ENCODE measurements at places on chromosomes 1 and 21.
A peak's percentile ranks its signal among the peaks of the same experiment; 100 is the strongest.

DNA sequence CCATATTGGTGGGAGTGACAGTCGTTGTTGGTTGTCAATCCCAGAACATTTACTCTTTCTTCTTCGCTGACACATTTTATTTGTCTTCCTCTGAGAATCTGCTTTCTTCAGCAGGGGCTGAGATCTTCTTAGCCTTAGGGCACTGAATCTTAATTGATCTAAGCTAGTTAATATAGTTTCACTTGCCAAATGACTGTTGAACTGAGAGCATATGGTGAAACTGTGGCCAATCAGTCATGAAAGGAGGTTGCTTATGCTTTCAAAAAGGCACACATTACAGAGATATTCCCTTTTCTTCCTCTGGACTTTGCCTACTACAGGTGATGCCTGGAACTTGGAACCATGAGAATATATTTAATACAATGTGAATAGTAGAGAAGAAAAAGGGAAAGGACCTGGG lies 60.0 kb upstream of the KIAA0040 start:
- no peak for DNase-seq

GRCh38 chr1:162663589-162664106 lies 31.4 kb downstream of the DDR2 start:
- DNase-seq: no peak

GRCh38 chr21:43575473-43575844 lies 83.8 kb downstream of the HSF2BP start:
- no peak for DNase-seq

DNA sequence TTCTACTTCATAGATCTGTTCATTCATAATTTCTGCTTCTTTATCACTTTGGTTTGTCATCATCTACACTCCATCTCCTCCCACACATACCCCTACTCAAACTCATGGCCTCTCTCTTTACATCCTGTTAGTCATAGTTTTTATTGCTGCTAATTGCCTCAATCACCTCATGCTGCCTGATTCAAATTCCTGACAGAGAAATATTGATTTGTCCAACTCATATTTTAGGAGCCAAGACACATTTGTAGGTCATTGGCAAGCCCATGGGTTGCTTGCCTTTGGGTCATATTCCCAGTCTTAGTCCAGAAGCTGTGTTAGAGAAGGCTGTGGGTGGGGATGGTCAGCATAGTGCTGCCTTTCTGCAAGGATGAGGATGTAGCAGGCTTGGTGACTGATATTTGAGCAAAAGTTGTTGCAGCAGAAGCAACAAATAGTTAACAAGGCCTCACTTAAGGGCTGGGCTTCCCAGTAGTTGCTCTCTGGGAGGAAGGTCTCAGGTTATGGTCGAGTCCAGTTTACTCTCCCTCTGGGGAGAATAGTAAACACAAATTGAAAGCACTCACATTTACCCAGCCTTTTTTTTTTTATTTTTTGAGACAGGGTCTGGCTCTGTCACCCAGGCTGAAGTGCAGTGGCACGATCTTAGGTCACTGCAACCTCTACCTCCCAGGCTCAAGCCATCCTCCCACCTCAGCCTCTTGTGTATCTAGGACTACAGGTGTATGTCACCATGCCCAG lies 22.4 kb upstream of the EPS15 start:
- peak; percentile 84 for DNase-seq

GRCh38 chr1:45879885-45880598 lies 76.6 kb downstream of the MAST2 start:
- no peak for DNase-seq

DNA sequence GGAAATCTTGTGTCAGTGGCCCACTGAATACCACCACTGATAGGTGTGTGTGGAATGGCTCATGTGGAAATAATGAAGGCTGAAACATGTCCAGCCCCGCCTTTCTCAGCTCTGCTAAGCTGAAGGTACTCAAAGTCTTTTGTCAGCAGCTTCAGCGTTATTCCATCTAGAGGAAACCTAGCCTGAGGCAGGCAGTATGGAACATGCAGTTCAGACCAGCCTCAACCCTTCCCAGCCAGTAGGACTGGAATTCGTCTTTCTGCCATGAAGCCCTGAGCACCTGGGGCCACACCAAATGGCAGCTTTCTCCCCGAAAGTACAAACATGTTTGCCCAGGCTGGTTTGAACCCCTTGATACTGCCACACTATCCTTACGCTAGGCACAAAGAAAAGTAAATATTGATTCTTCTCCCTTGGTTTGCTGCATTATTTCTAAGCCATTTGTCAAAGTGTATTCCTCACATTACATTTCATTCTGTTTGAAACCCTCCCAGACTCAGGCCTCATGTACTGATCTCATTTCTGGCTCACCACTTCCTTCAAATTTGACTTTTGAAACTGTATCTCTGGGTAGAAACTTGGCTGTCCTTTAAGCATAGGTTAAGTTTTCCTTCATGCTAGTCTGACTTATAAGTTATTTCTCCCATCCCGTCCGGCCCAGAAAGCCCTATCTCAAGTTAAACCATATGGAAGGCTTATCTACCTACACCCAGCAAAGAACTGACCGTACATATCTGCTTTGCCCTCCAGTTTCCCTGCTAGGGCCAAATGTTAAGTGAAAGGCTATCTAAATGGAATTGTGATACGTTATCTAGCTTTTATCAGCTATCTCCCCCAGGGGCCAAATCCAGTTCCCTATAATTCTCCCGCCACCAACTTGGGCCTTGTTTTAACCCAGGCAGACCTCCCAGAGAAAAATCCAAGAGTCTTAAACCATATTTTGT lies 45.7 kb upstream of the HOOK1 start:
- no peak for DNase-seq

- no peak for DNase-seq
Observed at GRCh38 chr1:15737324-15738319, 1.6 kb downstream of the SLC25A34 start.

- DNase-seq: no peak
Observed at GRCh38 chr1:25992689-25993171, 5.1 kb downstream of the PAFAH2 start.

- DNase-seq: no peak
Observed at GRCh38 chr1:9111957-9112356, 16.9 kb downstream of the GPR157 start.

- no peak for DNase-seq
Observed at GRCh38 chr1:108592030-108592759, 32.3 kb downstream of the EEIG2 start.

GRCh38 chr1:212491454-212491853 lies 58.7 kb downstream of the NENF start:
- DNase-seq: no peak

- DNase-seq: no peak
Observed at GRCh38 chr1:215637041-215637573, 70.0 kb downstream of the KCTD3 start.

- no peak for DNase-seq
Observed at GRCh38 chr1:4972761-4973320, 318.4 kb downstream of the AJAP1 start.

DNA sequence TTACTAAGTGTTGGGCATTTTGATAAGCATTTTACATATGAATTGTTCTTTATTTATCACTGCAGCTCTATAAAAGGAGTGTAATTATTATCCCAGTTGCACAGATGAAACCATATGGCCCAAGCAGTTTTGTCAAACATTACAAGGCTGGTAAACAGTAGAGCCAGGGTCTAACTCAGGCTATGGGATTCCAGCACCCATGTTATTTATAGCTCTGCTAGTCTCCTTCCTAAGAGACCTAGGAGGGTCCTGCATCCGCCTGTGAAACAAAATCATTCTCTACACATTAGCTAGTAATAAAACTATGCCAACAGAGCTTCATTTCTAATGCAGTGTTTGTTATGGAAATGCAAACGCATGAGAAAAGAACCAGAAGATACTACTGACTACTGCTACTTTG lies 58.6 kb downstream of the IL23R start:
- no peak for DNase-seq

GRCh38 chr1:153387001-153387400 lies 3.9 kb downstream of the S100A8 start:
- DNase-seq: no peak

- DNase-seq: no peak
Observed at GRCh38 chr1:208445758-208446203, 201.6 kb upstream of the PLXNA2 start.

- DNase-seq: peak; percentile 35
Observed at GRCh38 chr1:159068886-159069285, 7.7 kb downstream of the AIM2 start.

DNA sequence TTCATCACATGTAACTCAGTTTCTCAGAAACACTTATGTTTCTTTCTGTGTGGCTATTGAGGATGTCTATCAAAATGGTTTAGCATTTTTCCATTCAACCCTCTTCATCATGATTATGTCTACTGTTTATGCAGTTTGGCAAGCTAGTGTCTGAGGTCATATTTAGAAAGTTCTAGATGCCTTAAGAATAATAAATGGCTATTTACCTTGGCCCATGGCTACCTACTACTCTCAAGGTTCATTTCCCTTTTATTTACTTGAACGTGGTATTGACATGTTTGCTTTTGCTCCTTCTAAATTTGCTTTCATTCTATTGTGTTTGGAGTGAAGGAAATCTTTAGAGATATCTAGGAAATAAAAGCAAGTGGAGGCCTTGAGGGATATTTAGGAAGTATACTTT lies 193.7 kb upstream of the OLFM3 start:
- DNase-seq: no peak

- DNase-seq: no peak
Observed at GRCh38 chr1:92240034-92240433, 22.3 kb downstream of the C1orf146 start.

GRCh38 chr1:201703621-201704438 lies 125.1 kb upstream of the IPO9 start:
- peak; percentile 64 for DNase-seq

DNA sequence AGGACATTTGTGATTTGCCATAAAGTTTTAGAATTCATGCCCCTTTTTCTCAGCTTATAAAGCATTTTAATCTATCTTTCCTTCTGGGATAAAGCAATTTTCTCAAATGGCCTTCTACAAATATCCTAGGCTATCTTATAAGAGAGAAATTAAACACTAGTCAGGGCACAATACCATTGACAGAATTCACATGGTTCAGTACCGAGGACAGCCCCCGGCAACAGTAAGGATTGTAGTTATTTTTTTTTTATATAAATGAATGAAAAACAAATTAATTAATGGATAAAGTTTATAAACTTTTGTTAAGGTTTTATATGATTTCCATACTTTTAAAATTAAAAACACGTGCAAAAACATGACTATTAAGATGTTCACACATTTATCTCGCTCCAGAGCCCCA lies 6.9 kb upstream of the KRTAP20-2 start:
- no peak for DNase-seq

- DNase-seq: no peak
Observed at GRCh38 chr21:38139380-38140168, 117.2 kb upstream of the KCNJ15 start.

GRCh38 chr21:18007121-18007520 lies 188.0 kb upstream of the C21orf91 start:
- no peak for DNase-seq

- no peak for DNase-seq
Observed at GRCh38 chr1:158246650-158247049, 7.6 kb upstream of the CD1A start.

- DNase-seq: no peak
Observed at GRCh38 chr1:229732061-229732460, 106.0 kb downstream of the URB2 start.

DNA sequence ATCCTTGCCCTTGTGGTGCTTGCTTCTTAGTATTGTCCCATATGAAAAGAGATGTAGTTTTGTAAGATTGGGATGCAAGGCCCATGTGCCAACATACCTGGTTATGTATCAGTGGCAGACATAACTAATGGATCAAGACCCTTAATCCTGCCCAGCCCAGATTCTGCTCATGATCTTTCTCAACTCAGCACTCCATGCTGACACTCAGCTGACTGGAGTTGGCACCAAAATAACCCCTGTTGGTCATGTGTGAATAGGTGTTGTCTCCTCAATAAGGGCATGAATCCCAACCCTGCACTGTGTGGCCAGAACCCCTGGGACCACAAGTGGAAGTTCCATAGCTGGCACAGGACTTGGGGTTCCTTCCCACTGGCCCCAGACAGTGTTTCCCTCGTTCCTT lies 13.9 kb upstream of the CNR2 start:
- no peak for DNase-seq

GRCh38 chr1:213826891-213827290 lies 160.9 kb upstream of the PROX1 start:
- no peak for DNase-seq

GRCh38 chr1:110639724-110640386 lies 33.7 kb upstream of the KCNA2 start:
- DNase-seq: no peak

GRCh38 chr1:246091477-246091876 lies 415.6 kb downstream of the SMYD3 start:
- DNase-seq: no peak

Data from RKO (cell line).